ENCODE measurements at places on chromosomes 13 and 19.

DNA sequence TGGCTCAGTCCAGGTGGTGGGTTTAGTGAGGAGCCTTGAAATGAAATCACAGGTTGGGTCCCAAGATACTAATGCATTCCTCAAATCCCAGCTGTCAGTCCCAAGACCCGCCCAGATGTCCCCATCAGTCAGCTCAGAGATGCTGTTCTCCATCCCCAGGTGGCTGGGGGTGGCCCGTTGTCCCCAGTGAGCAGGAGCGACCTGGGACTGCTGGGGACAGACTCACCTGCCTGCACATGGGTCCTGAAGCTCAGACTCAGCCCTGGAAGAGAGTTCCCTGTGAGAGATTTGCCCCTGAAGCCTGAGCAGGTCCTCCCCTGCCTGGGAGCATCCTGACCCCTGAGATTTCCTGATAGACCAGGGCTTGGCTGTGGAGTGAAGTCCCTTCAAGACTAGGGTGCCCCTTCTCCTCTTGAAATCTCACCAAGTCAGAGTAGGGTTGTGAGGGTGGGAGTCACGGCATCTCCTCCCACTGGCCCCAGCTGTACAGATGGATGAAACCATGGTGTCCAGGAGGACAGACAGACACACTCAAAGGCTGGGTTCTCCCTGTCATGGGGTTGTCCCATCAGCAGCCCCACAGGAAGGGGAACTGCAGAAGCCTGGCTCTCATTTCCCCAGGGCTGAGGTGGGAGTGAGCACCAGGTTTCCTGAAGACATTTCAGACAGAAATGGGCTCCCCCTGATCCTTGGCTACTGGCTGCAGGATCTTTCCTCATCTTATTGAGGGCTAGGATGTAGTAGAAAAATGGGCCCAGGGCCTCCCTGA lies 14.4 kb downstream of the LILRA5 start:
- DNase-seq, result no peak

DNA sequence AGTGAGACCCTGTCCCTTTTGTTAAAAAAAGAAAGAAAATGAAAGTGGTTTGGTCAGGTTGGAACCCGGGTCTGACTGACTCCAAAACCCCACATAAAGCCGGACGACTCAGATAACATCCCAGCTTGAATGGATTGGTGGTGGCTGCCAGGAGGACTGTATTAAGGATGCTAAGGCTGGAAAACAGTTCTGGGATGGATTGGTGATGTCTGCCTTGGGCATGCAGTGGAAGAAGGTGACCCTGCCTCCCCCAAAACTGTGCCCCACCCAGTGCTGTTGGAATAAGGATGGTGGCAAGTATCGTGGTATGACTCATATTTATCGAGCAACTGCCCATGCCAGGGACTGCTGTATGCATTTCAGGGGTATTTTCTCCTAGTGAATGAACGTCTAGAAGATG lies 18.5 kb upstream of the COLGALT1 start:
- no peak for DNase-seq

GRCh38 chr19:30710721-30711120 lies 338.5 kb downstream of the ZNF536 start:
- DNase-seq, result no peak

- no peak for DNase-seq
These were observed 24.9 kb downstream of the ARHGEF7 start for GRCh38 chr13:111139873-111140561.

DNA sequence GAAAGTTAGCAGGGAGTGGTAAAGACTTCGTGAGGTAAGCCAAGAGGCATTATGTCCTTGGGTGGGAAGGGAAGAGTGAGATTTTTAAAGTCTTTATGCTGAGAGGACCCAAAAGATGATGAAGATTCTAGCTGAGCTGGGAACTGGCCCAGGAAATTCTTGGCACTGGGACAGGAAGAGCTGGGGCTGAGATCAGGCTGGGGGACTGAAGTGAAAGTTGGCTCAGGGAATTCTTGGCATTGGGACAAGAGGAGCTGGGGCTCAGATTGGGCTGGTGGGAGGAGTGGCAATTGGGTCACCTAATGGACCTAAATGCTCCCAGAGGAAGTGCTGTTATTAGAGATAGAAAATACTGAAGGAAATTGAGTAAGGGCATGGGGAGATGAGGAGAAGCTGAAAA lies 8.8 kb downstream of the SCEL start:
- no peak for DNase-seq

DNA sequence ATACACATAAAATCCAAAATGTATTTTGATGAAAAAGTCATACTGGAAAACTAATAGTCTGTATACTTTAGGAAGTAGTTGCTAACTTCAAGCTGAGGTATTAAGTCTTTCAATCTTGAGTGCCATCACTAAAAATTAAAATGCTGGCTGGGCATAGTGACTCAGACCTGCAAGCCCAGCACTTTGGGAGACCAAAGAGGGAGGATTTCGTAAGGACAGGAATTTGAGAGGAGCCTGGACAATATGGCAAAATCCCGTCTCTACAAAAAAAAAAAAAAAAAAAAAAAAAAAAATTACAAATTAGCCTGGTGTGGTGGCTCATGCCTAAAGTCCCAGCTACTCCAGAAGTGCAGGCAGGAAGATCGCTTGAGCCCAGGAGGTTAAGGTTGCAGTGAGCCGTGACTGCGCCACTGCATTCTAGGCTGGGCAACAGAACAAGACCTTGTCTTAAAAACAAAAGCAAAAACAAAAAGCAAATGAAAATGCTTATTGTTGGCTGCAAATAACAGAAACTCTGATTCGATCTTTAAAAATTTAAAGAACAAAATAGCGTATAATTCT lies 1994.2 kb upstream of the PCDH20 start:
- DNase-seq, result no peak

GRCh38 chr13:64414381-64414780 lies 2815.8 kb downstream of the PCDH9 start:
- no peak for DNase-seq

DNA sequence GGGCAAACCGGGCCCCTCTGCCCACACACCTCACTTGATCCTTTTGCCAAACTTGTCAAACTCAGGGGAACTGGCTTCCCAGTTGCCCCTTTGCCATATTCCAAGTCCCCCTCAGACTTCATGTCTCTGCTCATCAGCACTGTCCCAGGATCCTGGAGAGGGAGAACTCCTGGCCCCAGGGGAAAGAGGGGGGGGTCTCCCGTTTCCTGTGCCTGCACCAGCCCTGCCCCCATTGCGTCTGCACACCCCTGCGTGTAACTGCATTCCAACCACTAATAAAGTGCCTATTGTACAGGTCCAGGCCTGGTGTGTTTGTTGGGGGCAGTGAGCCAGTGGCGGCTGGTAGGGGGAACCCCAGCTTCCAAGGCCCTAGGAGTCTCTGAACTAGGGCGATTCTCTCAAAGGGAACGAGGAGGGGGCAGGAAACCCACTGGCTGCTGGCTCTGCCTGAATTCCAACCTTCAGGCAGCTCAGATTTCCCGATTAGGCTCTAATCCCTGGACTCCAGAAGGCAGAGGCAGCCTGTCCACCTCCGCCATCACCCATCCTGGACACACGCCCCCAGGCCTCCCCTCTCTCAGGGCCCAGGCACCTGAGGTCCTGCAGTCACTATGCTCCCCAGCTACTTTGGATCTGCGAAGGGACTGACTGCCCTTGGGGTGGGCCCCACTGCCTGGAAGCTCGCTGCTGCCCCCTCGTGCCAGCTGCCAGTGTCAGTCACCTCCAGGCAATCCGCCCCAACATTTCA lies 9.7 kb upstream of the ILF3 start:
- DNase-seq, result peak; percentile 68

GRCh38 chr19:38769635-38770211 lies 3.6 kb downstream of the LGALS7 start:
- DNase-seq, result peak; percentile 85

DNA sequence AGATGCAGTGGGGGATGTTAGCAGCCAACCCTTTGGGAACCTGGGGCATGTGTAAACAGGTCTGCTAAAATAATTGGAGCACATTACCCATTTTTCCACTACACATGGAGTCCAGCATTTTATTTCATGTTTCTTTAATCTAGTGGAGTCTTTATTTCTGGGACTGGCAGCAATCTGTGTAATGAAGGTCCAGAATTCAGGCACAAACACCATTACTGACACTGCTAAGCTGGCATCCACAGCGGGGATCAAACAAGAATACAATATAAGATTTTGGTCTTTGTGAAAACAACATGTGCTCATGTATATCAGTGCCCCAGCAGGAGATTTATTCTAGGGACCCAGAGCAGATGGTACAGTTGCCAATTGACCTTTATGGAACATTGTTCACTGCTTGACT lies 1587.0 kb upstream of the PRR20A start:
- no peak for DNase-seq

DNA sequence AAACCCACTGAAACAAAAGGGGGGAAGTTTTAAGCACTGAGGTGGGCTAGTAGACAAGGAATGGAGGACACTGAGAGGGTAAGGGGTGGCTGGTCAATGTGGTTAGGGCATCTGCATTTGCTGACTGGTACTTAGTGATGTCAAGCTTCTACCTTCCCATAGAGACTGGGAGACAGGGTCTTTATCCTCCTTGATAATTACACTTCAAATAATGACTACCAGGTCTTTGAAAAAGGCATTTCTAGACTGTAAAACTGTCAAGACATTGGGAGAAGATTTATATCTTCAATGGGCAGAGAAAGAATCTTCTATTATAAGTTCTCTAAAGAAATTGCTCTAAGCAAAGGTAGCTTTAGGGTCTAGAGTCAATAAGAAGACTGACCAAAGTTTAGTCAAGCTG lies 1490.8 kb upstream of the PCDH20 start:
- DNase-seq, result no peak

- DNase-seq, result no peak
These were observed 182.3 kb downstream of the MZT1 start for GRCh38 chr13:72545030-72545719.

- no peak for DNase-seq
These were observed 67.9 kb downstream of the CCDC70 start for GRCh38 chr13:51929699-51930098.

DNA sequence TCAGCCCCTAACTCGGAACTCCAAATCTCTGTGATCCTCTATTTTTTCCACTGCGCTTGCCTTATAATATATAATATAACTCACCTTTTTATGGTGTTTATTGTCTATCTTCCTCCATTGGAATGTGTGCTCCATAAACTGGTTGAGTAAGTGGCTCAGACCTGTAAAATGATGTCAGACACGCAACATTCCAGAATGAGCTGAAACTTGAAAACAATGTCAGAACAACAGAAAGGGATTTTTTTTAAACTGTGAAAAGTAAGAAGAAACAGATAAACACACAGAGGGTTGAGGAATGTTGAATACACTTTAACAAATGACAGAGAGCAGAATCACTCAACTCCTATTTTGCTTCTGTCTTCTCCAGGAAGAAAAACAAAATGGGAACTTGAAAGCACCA lies 19.1 kb upstream of the FAM216B start:
- no peak for DNase-seq

Measured in stimulated activated CD8-positive, alpha-beta memory T cell treated with anti-CD3 and anti-CD28 coated beads, Interleukin-4, amount 100 ng/mL, for 1 hour (primary cell).